Breast epithelium (tissue), 4 donors: ENCODE measurements at places on chromosomes 11 and 22. TPM values are rescaled to one million over a fixed set of nuclear protein-coding genes. Genes with fewer than 3 reads are reported as not detected.

DNA sequence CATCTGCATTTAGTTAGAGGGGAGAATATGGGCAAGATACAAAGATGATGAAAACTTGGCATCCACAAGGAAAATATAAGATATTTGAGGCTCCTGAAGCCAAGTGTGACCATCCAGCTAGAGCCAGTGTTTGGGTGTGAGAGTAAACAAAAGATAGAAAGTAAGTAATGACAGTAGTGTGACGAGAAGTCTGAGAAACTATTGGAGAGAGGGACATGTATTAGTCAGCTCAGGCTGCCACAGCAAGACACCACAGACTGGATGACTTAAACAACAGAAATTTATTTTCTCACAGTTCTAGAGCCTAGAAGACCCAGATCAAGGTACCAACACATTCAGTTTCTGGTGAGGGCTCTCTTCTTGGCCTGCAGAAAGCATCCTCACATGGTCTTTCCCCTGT is 6.4 kb upstream of the CCKBR start:
- H3K27me3 ChIP-seq: no peaks in the 10 kb centered on the region
- H3K36me3 ChIP-seq: no peaks in the 10 kb centered on the region
- H3K4me1 ChIP-seq: no peaks in the 10 kb centered on the region
- no peak overlapping the region for H3K4me3 ChIP-seq

- no peak overlapping the region for H3K27ac ChIP-seq
- H3K4me1 ChIP-seq: no peaks in the 10 kb centered on the region
- H3K27me3 ChIP-seq: no peaks in the 10 kb centered on the region
Observed at GRCh38 chr11:35763765-35764164, 101.2 kb downstream of the TRIM44 start.

GRCh38 chr22:48802576-48802975 is 1025.1 kb downstream of the BRD1 start:
- H3K4me1 ChIP-seq: no peaks in the 10 kb centered on the region
- no peak overlapping the region for H3K4me3 ChIP-seq
- DNase-seq: peak; percentile 44
- H3K36me3 ChIP-seq: no peaks in the 10 kb centered on the region
- no peaks in the 10 kb centered on the region for H3K27me3 ChIP-seq

MMP13 gene
- total RNA-seq: not detected

MS4A14 gene
- 6.7 TPM for total RNA-seq

DNA sequence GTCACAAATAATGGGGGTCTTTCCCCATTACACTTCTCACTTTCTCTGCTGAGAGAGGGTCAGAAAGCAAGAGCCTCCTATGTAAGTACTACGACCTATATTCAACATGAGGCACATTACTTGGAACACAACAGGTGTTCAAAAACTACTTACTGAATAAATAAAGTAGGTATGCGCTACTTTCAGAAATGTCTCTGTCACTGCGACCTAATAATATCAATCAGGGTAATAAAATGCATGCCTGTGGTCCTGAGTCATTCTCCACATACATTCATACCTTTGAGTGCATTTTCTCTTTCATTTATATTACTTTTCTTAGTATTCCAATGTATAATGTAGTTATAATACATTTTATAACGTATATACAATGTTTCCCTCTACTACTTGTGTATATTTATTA is 838.9 kb downstream of the DLG2 start:
- no peak for DNase-seq
- no peaks in the 10 kb centered on the region for H3K36me3 ChIP-seq
- H3K4me1 ChIP-seq: no peaks in the 10 kb centered on the region
- H3K4me3 ChIP-seq: no peak overlapping the region
- H3K27me3 ChIP-seq: no peaks in the 10 kb centered on the region

GRCh38 chr11:84289381-84289906 is 1003.3 kb upstream of the CCDC90B start:
- no peaks in the 10 kb centered on the region for H3K27me3 ChIP-seq
- no peak for DNase-seq
- H3K4me3 ChIP-seq: no peak overlapping the region
- no peaks in the 10 kb centered on the region for H3K4me1 ChIP-seq
- no peak overlapping the region for H3K27ac ChIP-seq
- H3K36me3 ChIP-seq: no peaks in the 10 kb centered on the region

DNA sequence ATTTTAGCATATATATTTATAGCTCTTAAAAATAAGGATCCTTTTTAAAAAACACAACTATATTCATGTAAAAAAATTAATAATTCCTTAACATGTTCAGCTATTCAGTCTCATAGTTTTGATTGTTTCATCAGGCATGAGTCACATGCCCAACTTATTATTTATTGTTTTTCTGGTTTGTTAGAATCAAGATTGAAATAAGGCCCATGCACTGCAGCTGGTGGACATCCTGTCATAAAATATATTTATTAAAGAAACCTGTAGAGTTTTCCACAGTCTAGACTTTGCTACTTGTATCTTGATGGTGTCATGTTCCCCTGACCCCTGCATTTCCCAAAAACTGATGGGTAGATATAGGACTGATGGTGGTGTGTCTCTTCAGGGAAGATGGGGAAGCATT is 77.4 kb downstream of the PARVA start:
- no peaks in the 10 kb centered on the region for H3K27me3 ChIP-seq
- no peak for DNase-seq
- no peaks in the 10 kb centered on the region for H3K36me3 ChIP-seq
- H3K4me3 ChIP-seq: no peak overlapping the region
- no peak overlapping the region for H3K27ac ChIP-seq

FGF4 gene
- total RNA-seq: not detected

DNA sequence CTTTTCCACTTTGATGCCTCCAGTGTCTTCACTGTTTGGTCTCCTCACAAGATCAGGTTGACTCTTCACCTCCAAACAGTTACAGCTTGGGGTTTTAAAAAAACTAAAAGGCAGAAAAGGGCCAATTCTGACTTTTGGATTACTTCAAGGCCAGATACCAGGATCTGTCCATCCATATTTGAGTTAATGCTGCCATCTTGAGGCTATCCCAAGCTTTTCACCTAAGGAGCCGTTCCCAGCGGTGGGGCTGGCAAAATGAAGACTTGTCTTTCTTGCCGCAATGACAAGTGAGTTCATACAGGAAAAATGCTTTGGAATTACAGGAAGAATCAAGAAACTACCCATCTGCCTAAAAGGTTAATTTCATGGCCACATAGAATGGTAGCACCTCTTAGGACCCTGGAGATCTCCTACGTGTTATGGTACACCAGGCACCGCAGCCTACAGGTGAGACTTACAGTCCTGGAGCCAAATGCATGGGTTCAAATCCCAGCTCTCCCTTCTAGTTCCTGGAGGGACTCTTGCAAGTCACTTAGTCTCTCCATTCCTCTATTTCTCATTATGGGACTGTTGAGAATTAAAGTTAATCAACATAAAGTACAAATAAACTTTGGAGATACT is 6.0 kb upstream of the OR5B21 start:
- no peak for DNase-seq
- no peaks in the 10 kb centered on the region for H3K27me3 ChIP-seq
- H3K4me3 ChIP-seq: no peak overlapping the region
- no peak overlapping the region for H3K27ac ChIP-seq
- H3K4me1 ChIP-seq: no peaks in the 10 kb centered on the region

DNA sequence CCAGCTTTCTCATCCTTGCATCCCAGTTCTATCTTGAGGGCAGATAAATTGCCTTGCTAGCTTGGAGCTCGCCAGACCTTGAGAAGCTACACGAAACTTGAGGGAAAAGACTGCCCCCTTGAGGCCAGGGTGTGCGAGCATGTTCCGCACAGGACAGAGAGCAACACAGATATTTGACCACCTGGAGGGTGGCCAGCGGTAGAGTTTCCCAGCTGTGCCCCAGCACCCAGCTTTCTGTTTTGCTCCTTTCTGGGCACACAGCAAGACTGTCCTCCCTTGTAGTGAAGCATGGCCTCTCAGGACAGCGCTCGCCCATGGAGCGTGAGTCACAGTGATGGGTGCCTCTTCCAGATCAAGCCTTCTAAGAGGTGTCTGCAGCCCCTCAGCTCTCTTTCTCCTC is 23.5 kb downstream of the SPATA19 start:
- no peaks in the 10 kb centered on the region for H3K36me3 ChIP-seq
- no peak overlapping the region for H3K27ac ChIP-seq
- H3K27me3 ChIP-seq: peaks cover 7% of the 10 kb centered on the region
- no peak overlapping the region for H3K4me3 ChIP-seq
- no peaks in the 10 kb centered on the region for H3K4me1 ChIP-seq
- DNase-seq: no peak

DNA sequence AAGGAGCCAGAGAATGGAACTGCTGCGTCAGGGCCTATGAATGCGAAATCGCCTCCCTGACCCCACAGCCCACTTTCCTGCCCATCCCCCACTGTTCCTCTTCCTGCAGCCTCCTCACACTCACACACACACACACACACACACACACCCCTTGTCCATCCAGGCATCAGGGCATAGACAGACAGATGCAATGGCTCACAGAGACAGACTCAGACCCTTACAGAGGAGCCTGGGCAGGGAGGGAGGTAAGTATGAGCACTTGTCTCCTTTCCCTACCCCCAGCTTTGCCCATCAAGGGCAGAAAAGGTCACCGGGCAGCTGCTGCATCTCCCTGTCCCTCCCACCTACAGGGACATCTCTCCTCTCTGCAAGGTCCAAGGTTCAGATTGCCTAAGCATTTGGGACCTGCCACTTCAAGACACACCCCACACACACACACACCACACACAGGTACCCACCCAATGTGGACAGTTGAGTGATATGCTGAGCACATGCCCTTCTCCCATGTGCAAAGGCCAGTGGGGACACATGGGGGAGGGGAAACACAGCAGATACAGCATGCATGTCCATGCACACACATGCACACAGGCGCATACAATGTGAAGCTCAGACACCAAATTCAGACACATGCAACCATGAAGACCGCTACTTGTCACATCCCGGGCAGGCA is 2.0 kb upstream of the NRXN2 start:
- DNase-seq: no peak
- H3K36me3 ChIP-seq: no peaks in the 10 kb centered on the region
- H3K27ac ChIP-seq: no peak overlapping the region
- H3K27me3 ChIP-seq: peaks cover 2% of the 10 kb centered on the region
- no peaks in the 10 kb centered on the region for H3K4me1 ChIP-seq

- no peak for DNase-seq
- no peak overlapping the region for H3K27ac ChIP-seq
- no peaks in the 10 kb centered on the region for H3K27me3 ChIP-seq
- no peak overlapping the region for H3K4me3 ChIP-seq
- H3K4me1 ChIP-seq: no peaks in the 10 kb centered on the region
Observed at GRCh38 chr11:77619576-77620198, 17.9 kb downstream of the CLNS1A start.

MS4A8 gene
- 0.66 TPM for total RNA-seq

DNA sequence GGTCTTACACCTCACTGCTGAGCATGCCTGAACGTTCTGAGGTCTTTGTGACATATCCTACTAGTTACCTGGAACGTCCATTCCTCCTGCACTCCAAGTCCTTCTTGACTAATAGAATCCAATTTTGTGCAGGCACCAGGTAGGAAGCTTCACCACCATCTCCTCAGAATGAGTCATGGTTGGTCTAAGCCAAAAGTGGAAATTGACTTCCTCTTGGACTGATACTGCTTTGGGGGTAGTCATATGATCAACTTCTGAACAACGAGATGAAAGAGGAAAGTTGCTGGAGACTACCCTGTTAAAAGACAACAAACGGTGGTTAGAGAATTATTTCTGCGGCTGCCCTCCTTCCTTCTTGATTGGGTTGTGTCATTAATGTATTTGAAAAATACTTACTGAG is 374.2 kb upstream of the LARGE1 start:
- no peaks in the 10 kb centered on the region for H3K4me1 ChIP-seq
- no peak overlapping the region for H3K27ac ChIP-seq
- H3K27me3 ChIP-seq: no peaks in the 10 kb centered on the region
- DNase-seq: no peak
- H3K36me3 ChIP-seq: no peaks in the 10 kb centered on the region

DLAT gene
- 27.5 TPM for total RNA-seq

GRCh38 chr11:66885950-66886440 is 29.1 kb downstream of the LRFN4 start:
- H3K4me3 ChIP-seq: no peak overlapping the region
- H3K27ac ChIP-seq: no peak overlapping the region
- H3K4me1 ChIP-seq: peaks cover under 1% of the 10 kb centered on the region
- DNase-seq: no peak
- no peaks in the 10 kb centered on the region for H3K27me3 ChIP-seq
